HAP-1 (cell line): ENCODE measurements at places on chromosomes 7 and 10.

- DNase-seq = no peak
Measured at GRCh38 chr10:125639846-125640245, 43.1 kb downstream of the TEX36 start.

- DNase-seq = no peak
Measured at GRCh38 chr10:50497758-50498157, 126.0 kb downstream of the SGMS1 start.

GRCh38 chr7:22561321-22561811 is 61.4 kb upstream of the STEAP1B start:
- DNase-seq = peak; percentile 56

- peak; percentile 12 for DNase-seq
Measured at GRCh38 chr10:96642973-96643372, 56.2 kb upstream of the TM9SF3 start.

GRCh38 chr10:89845541-89846280 is 144.3 kb downstream of the KIF20B start:
- DNase-seq = no peak

GRCh38 chr10:133415752-133416151 is 8.7 kb downstream of the SPRN start:
- no peak for DNase-seq

DNA sequence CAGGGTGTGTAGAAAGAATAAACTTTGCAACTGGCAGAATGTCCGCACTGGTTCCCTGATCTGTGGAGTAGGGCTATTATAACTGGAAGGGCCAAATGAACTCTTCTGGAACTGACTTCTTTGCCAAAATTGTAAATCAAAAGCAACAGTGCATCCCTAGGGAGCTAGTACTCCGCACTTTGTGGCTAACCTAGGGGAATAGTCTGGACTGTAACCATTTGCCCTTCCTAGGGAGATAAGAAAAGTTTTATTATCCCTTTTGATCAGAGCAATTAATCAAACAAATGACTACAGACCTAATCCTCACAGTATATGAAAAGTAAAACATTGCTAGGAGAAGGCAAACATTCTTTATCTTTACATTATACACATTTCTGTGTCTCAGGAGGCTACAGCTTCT is 45.5 kb upstream of the STEAP1B start:
- DNase-seq = no peak

DNA sequence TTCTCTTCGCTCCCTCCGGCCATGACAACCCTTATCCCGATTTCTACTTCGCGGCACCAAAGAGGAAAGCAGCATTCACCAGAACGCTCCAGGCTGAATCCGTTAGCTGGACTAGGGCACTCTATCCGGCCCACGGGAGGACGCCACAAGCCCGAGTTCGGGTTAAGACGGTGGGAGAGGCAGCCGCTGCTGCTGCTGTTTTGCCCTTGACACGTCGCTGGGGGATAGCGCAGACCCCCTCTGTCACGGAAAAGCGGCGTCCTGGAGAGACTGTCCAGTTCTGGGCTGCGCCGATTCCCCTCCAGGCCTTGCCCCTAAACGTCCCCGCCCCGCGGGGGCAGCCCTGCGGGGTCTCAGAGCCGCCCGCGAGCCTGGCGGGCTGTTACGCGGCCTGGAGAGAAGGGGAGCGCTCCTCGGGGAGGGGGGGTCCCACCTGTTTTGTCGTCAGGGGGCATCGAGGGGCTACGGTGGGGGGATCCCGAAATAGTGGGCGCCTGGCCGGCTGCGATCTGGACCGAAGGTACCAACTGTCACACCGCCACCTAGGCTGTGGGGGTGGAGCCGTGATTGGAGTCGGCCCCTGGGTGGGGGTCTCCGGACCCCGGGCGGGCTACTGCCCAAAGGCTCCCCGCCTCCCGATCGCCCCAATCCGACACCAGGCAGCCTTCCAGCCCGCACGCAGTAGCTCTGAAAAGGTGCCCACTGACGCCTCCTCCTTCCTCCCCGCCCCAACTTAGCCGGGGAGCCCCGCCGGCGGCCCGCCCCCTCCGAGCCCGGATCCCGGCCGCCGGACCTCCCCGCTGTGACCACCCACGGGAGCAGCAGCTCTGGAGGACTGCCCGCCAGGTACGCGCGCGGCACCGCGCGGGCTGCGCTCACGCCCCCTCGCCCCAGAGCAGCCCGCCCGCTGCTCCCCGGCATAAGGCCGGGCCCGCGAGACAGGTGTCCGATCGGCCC is 772 bp downstream of the SGMS1 start:
- DNase-seq = peak; percentile 52

- DNase-seq = no peak
Measured at GRCh38 chr10:118209215-118209614, 132.9 kb downstream of the FAM204A start.

DNA sequence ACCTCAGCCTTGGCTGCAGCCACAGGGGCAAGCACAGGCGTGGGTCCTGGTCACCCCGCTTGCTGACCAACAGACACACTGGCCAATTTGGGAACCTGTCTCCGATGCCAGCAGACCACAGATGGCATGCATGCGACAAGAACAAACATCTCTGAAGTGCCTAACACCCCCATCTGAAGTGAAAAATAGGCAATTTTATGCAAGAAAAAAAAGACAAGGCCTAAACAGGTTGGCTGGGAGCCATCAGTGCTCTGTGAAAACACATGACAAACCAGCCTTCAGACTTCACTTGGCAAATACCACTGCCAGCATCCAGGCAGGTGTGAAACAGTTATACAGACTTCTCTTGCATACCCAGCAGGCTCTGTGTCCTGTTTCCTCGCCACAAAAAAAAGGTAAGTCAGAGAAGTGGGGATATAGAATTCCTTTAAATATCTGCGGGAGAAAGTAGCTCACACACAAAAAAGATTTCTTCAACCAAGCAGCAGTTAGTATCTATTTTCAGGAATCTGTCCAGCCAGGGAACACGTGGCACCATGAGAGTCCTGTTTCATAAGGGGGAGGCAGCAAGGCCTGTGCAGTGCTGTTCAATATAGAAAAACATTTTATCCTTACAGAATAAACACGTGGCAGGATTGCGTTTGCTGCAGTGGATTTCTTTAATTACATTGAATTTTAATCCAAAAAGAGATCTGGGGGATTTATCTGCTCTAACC is 293.4 kb upstream of the MKLN1 start:
- DNase-seq = no peak

DNA sequence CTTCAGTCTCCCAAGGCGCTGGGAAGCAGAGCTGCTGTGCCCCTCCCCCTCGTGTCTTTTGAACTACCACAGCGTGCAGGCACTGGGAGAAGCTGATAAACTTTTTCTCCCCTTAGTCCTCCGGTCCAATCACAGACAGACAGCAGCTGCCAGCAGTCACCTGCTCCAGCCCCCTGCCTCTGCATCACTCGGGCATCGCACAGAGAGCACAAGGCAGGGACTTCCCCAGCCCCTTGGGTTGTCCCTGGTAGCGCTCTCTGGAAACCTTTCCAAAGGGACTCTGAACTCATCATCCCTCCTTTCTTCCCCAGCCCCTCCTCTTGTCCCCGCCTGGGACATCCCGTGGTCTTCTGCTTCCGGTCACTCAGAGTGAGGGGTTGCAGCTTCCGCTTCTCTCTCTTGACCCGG is 1.4 kb upstream of the NEUROG3 start:
- DNase-seq = no peak

- DNase-seq = no peak
Measured at GRCh38 chr7:2668401-2668800, 19.6 kb upstream of the AMZ1 start.

- DNase-seq = no peak
Measured at GRCh38 chr10:14547816-14548215, 217.1 kb upstream of the FRMD4A start.

DNA sequence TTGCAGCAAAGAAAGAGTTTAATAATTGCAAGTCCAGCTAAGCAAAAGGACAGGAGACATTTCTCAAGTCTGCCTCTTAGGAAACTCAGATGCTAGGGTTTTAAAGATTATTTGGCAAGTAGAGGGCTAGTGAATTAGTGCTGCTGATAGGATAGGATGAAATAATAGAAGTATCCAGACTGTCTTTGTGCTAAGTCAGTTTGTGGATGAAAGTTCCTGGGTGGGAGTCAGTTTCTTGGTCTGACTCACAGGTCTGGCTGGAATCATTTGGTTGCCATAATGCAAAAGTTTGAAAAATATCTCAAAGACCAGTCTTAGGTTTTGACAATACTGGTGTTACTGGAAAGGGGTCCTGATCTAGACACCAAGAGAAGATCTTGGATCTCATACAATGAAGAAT is 42.6 kb upstream of the INHBA start:
- DNase-seq = no peak

DNA sequence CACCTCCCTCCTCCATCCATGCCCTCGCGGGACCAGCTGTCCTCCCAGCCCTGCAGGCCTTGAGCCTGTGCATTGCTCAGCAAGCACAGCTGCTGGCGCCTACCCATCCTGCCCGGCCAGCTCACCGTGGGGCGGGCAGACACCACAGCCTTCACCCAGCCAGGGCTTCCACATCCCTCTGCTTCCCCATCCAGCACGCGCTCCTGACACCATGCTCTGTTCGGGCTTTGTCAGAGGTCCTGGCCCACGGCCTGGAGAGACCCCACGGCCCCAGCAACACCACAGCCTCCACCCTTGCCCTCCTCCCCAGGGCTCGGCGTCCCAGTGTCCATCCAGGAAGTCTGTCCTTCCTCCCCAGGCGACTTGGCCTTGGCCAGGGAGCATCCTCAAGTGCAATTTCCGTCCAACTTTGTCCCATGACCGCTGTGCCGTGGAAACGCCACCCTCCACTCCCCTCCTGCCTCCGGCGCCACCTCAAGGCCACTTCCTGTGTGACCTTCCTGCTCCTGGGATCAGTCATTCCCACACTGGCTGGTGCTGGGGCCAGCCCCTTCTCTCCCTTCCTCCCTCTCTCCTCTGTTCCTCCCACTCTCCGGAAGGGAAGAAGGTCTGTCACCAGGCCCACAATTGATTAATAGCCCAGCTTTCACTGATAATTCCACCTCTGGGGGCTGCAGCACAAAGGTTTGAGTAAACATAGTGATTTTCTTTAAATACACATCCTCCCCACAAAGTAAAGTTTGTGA is 71.5 kb upstream of the SMNDC1 start:
- no peak for DNase-seq

- no peak for DNase-seq
Measured at GRCh38 chr10:49138361-49138891, 4.6 kb upstream of the FAM170B start.

DNA sequence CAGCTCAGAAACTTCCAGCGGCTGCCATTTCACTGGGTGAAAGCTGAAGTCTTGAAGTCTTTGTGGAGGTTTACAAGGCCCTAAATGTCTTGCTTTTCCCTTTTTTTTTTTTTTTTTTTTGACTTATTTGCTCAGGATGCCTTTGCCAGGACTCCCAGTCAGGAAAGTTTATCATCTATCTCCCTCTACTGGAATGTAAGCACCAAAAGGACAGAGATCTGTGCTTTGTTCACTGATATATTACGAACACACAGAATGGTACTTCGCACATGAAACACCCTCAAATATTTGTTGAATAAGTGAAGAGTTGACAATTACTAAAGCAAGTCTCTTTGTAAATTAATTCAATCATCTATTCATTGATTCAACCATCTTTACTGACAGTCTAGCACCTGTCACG is 23.2 kb downstream of the ABCB4 start:
- DNase-seq = no peak
